Renal cortex interstitium (tissue), 15 donors: ENCODE measurements at places on chromosomes 6 and 20. TPM values are rescaled to one million over a fixed set of nuclear protein-coding genes. Genes with fewer than 3 reads are reported as not detected.

The DSP gene
- polyA plus RNA-seq: 90.2 TPM

The ZNF165 gene
- polyA plus RNA-seq: 3.9 TPM

GRCh38 chr6:36128073-36128472 lies 2.2 kb upstream of the MAPK13 start:
- DNase-seq: no peak

- no peak for DNase-seq
Observed at GRCh38 chr6:138211048-138211581, 7.2 kb downstream of the PBOV1 start.

GRCh38 chr6:45427726-45428125 lies 50.0 kb upstream of the SUPT3H start:
- no peak for DNase-seq

DNA sequence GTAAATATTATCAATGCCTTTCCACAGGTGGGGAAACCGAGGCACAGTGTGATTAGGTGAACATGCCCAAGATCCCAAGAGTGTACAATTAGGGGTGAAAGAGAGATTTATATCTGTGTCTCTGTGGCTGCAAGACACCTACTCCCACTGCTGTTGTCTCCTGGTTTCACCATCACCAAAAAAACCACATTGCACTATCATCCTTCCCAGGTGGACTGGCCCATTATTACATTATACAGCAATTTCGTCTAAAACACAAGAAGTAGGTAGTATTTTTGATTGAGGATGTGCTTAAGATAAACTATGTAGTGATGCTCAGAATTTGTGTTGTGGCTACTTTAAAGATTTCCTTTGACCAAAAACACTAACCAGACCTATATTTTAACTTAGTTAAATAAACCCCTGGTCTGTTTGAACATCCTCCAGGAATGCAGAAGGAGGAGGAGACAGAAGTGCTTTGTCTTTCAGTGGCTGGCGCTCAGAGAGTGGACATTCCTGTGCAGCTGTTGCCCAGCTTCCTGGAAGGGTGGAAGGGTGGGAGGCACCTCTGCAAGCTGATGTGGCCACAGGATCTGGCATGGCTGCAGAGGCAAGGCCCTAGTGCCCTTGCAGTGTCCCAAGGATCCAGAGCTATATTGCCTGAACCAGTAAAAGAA lies 23.8 kb downstream of the DCBLD1 start:
- no peak for DNase-seq

DNA sequence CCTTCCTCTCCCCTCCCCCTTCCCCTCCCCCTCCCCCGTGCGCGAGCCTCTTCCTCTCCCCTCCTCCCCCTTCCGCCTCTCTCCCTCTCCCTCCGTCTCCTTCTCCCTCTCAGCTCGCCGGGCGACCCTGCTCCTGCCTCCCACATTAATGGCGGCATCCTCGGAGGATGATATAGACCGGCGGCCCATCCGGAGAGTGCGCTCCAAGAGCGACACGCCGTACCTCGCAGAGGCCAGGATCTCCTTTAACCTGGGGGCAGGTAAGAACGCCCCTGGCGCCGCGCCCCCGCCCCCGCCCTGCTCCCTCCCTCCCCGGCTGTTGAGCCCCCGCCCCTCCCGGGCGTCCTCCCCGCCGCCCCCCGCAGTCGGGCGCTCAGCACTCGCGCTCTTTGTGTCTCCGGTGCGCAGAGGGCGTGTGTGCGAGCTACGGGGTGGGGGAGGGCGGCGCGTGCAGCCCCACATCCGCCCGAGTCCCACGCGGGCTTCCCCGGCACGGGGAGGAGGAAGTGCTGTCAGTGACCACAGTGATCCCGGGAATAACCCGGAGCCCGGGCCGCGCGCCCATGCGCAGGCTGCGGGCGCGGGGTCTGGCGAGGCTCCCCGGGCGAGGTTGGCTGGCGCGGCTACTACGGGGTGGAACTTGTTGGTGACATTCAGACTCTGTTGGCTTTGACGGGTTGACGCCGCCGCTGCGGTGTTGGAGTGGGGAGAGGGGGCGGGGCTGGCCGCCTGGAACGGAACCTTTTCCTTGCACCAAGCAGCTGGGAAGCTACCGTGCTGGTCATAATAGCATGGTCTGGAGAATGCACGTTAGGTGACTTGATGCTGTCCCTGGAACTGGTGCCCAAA lies 33.2 kb downstream of the PHACTR1 start:
- no peak for DNase-seq

The NHSL1 gene
- polyA plus RNA-seq: 14.1 TPM

DNA sequence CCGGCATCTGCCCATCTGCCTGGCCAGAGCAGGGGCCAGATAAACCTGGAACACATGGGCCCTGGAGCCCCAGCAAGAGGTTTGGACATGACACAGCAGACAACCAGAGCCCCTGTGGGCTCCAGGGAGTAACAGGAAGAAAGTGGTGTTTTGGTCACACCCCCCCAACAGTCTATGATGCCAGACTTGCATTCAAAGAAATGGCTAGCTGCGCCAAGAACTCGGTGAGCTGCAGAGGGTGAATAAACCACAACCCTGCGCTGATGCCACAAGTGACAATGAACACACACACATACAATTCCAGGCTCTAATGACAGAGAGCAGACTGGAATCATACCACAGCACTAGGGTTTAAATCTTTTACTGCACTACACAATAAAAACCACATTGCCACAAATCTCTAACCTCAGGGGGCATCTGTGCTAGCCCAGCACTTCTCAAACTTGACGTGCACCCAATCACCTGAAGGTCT lies 34.0 kb downstream of the TRERF1 start:
- DNase-seq: no peak

DNA sequence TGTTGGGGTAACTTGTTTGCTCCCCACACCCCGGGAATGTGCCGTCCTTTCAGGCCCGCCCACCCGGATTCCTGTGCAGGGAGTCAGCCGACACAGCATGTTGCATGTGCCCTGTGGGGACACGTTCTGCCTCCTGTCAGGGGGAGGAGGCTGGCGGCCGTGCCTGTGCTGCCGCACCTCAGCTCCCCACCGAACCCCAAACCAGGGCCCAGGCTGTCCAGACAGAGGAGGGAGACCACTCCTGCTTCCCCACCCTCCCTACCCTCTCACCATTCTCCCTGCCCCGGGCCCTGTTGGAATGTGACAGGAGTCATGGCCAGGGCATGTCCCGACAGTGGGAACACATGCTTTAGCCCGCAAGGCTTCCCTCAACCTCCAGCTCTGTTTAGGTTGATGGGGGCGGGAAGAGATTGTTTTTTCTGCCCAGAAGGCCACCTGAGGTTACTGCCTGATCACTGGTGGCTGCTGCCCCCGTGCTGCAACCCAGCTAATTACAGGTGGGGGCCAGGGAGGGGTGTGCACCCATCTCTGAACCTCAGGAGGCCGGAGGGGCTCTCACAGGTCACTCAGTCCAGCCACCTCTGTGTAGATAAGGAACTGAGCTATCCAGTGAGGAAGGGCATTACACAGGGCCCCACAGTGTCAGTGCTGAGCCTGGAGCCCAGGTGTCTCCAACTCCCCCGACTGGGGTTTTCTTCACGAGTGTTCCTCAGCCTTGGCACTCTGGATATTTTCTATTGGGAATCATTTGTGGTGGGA lies 13.6 kb downstream of the LRRC73 start:
- DNase-seq: no peak

The SASH1 gene
- polyA plus RNA-seq: 27.3 TPM

GRCh38 chr6:48670546-48670945 lies 559.5 kb upstream of the PTCHD4 start:
- DNase-seq: no peak

The POPDC3 gene
- polyA plus RNA-seq: 0.19 TPM

The CDKN1A gene
- polyA plus RNA-seq: 12.9 TPM

DNA sequence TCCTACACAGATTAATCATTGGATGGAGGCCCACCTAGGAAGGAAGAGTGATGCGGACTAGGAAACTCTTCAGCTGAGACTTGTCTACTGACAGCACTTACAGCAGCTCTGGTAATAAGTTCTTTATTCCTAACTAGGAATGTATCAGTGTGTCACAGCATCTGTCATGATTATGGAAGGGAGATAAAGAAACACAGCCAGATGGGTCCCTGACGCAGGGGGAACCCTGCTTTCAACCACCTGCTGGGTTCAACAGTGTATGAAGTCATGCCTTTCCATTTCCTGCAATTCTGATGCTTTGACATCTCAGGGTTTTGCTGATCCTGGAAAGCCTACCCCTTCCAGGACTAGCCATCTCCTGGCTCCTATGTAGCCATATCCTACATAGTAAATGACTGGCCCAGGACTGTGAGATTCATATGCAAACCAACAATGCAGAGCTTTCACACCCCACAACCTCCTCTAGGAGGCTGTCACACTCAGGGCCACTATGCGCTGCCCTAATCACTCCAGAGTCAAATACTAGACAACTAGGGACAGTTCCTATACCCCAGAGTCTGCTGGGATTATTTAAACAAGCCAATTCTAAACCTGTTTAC lies 29.0 kb upstream of the MANEA start:
- no peak for DNase-seq

The CRIP3 gene
- polyA plus RNA-seq: 3.7 TPM

- DNase-seq: no peak
Observed at GRCh38 chr6:6969761-6970223, 138.0 kb upstream of the RREB1 start.

GRCh38 chr20:43193443-43193842 lies 3.7 kb upstream of the PTPRT start:
- no peak for DNase-seq

The ESF1 gene
- polyA plus RNA-seq: 30.3 TPM

GRCh38 chr6:143608906-143609305 lies 68.9 kb upstream of the PHACTR2 start:
- no peak for DNase-seq

The SLC17A5 gene
- 20.6 TPM for polyA plus RNA-seq

The JAG1 gene
- 169 TPM for polyA plus RNA-seq

- DNase-seq: no peak
Observed at GRCh38 chr6:125451750-125452149, 150.0 kb upstream of the HDDC2 start.

DNA sequence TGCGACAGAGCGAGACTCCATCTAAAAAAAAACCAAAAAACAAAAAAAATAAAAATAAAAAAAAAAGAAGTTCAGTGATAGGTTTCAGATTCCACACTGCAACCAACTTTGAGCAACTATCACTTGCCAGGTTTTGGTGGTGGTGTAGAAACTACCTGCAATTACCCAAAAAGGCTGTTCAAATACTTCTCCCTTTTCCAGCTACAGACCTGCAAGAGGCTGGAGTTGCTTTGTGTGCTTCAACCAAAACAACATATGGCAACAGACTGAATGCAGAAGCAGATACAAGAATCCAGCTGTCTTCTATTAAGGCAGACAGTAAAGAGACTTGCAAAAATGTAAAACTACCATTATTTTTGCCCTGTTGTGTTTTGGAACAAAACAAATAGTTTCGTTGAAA lies 9.3 kb upstream of the BCAS1 start:
- no peak for DNase-seq

The STK38 gene
- 53.5 TPM for polyA plus RNA-seq

- no peak for DNase-seq
Observed at GRCh38 chr20:24955045-24955444, 6.0 kb downstream of the CST7 start.
